Glomerular endothelial cell (primary cell): ENCODE measurements at places on chromosomes 1 and 21. TPM values are rescaled to one million over a fixed set of nuclear protein-coding genes. Genes with fewer than 3 reads are reported as not detected.

DNA sequence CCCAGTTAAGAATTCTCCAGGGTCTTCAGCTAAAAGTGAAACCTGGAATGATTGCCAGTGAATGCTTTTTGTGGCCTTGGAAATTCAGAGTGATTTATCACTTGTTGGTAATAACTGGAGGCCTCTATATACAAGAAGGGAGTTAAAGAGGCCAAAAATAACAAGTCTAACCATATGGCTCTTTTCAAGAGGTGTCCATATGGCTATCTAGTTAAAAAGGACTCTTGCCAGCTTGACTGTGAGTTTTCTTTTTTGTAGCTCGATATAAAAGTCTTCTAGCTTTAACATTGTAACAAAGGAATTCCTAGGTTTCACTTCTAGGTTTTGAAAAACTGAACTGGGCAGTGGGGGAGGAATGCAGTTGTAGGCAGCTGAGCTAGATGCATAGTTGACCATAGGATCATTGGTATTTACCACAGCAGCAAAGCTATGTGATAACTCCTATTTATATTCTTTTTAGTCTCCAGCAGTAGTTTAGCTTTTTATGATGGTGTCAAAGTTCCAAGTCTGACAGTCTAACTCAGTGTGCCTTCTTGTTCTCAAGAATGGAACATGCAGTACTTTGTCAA is 44.4 kb downstream of the CACHD1 start:
- no peak for DNase-seq

- DNase-seq, result no peak
Observed at GRCh38 chr21:44078411-44078981, 28.7 kb upstream of the PWP2 start.

CA6 gene
- total RNA-seq, result not detected in 2 replicates

DYNLT5 gene
- 7.4 and 15.9 TPM in 2 replicates for total RNA-seq

OR10Z1 gene
- total RNA-seq, result not detected in 2 replicates

TCEA3 gene
- 0.10 and 0.70 TPM in 2 replicates for total RNA-seq
